Tibial nerve (tissue), 4 donors: ENCODE measurements at places on chromosomes 5 and 9. TPM values are rescaled to one million over a fixed set of nuclear protein-coding genes. Genes with fewer than 3 reads are reported as not detected.

GRCh38 chr5:135241536-135241935 lies 157.5 kb downstream of the MACROH2A1 start:
- H3K27ac ChIP-seq: no peak overlapping the region
- no peaks in the 10 kb centered on the region for H3K36me3 ChIP-seq
- no peaks in the 10 kb centered on the region for H3K4me1 ChIP-seq

GRCh38 chr5:56658972-56659371 lies 156.4 kb upstream of the MAP3K1 start:
- H3K27ac ChIP-seq: no peak overlapping the region
- H3K36me3 ChIP-seq: no peaks in the 10 kb centered on the region
- no peak overlapping the region for H3K4me3 ChIP-seq
- no peaks in the 10 kb centered on the region for H3K27me3 ChIP-seq
- no peaks in the 10 kb centered on the region for H3K4me1 ChIP-seq

- H3K4me1 ChIP-seq: no peaks in the 10 kb centered on the region
- DNase-seq: no peak
- H3K36me3 ChIP-seq: no peaks in the 10 kb centered on the region
- H3K27ac ChIP-seq: no peak overlapping the region
Measured at GRCh38 chr9:33404788-33405362, 2.5 kb upstream of the AQP7 start.

- DNase-seq: peak; percentile 63
- H3K27me3 ChIP-seq: no peaks in the 10 kb centered on the region
- no peak overlapping the region for H3K4me3 ChIP-seq
Measured at GRCh38 chr5:139104577-139105276, 93.4 kb downstream of the SIL1 start.

- H3K27me3 ChIP-seq: no peaks in the 10 kb centered on the region
- DNase-seq: no peak
- no peaks in the 10 kb centered on the region for H3K4me1 ChIP-seq
- no peak overlapping the region for H3K27ac ChIP-seq
- no peaks in the 10 kb centered on the region for H3K36me3 ChIP-seq
Measured at GRCh38 chr5:170623576-170624181, 119.9 kb downstream of the KCNIP1 start.

- no peaks in the 10 kb centered on the region for H3K36me3 ChIP-seq
- H3K4me3 ChIP-seq: no peak overlapping the region
- H3K27me3 ChIP-seq: no peaks in the 10 kb centered on the region
- H3K4me1 ChIP-seq: no peaks in the 10 kb centered on the region
Measured at GRCh38 chr9:19940811-19941535, 152.1 kb upstream of the SLC24A2 start.

- peaks cover 18% of the 10 kb centered on the region for H3K4me1 ChIP-seq
- peak overlapping the region; percentile 27 for H3K4me3 ChIP-seq
- peak overlapping the region; percentile 81 for H3K27ac ChIP-seq
- H3K36me3 ChIP-seq: no peaks in the 10 kb centered on the region
Measured at GRCh38 chr5:10724781-10725507, 36.1 kb downstream of the DAP start.

DNA sequence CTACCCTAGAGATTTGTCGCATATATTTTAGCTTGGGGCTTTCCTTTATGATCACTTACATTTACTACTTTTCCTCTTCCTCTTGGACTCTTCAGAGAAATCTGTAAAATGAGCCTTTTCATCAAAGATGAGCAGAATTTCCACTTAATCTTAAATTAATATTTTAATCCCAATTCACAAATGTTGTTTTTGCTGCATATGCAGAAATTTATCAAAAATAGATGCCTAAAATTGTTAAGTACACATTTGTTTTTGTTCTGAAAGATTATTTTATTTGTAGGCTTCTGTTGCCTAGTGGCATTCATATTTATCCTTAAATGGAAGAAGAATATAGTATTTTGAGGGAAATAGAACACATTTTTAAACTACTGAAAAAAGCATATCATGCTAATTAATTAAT lies 168.6 kb downstream of the CDH9 start:
- no peak overlapping the region for H3K4me3 ChIP-seq
- no peaks in the 10 kb centered on the region for H3K4me1 ChIP-seq
- no peak for DNase-seq
- no peaks in the 10 kb centered on the region for H3K27me3 ChIP-seq
- no peaks in the 10 kb centered on the region for H3K36me3 ChIP-seq

DNA sequence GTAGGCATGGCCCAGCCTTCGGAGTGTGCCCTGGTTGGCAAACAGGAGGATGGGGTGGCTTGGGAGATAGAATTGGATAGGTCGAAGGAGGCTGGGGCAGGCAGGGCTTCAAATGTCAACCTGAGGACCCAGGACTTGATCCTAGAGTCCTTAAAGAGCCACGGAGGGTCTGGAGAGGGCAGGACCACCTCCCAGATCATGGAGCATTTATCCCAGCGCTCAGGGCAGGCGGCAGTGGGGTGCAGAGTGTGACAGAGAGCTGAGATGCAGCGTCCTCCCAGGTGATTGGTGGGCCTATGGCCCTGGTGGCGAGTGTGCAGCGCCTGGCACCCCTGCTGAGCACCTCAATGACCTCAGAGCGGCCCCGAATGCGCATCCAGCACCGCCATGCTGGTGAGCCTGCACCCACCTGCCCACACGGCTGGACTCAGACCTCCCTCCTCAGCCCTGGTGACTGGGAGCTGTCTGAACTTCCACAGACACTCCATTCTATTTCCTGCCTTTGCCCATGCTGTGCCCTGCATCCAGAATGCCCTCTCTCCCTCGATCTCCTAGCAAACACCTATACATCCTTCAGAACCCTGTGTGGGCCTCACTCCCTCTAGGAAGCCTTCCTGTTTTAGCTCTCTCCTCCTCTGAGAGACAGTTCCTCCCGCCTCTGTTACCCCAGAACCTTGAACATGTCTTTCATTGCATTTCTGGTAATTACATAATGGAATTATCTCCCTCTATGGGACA lies 6.3 kb downstream of the ADGRD2 start:
- H3K36me3 ChIP-seq: no peaks in the 10 kb centered on the region
- no peak overlapping the region for H3K4me3 ChIP-seq
- H3K4me1 ChIP-seq: no peaks in the 10 kb centered on the region
- no peak for DNase-seq

DNA sequence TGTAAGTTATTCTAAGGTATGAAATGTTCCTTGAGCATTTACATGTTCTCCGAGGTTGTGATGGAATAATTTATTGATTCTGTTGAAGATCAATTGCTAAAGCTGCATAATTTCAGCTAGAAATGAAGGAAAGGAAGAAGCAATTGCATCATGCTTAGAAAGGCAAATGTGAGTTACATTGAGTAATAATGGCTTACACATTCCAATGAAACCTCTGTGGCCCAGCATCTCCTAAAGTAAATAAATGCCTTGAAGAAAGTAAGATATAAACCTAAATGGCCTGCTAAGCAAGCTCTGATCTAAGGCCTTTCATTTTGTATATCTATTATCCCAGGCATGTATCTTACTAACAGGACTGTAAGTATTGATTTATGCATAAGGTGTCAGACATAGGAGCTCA lies 677.3 kb upstream of the RGMB start:
- no peak overlapping the region for H3K27ac ChIP-seq
- DNase-seq: no peak
- H3K27me3 ChIP-seq: no peaks in the 10 kb centered on the region
- no peaks in the 10 kb centered on the region for H3K36me3 ChIP-seq

- no peak overlapping the region for H3K4me3 ChIP-seq
- H3K27ac ChIP-seq: no peak overlapping the region
- no peaks in the 10 kb centered on the region for H3K27me3 ChIP-seq
- H3K4me1 ChIP-seq: no peaks in the 10 kb centered on the region
Measured at GRCh38 chr5:146130440-146131045, 25.2 kb upstream of the PLAC8L1 start.

GRCh38 chr5:44225231-44226160 lies 163.7 kb downstream of the FGF10 start:
- DNase-seq: no peak
- no peak overlapping the region for H3K27ac ChIP-seq
- H3K4me1 ChIP-seq: no peaks in the 10 kb centered on the region
- no peaks in the 10 kb centered on the region for H3K27me3 ChIP-seq
- no peaks in the 10 kb centered on the region for H3K36me3 ChIP-seq
- H3K4me3 ChIP-seq: no peak overlapping the region

- H3K27me3 ChIP-seq: no peaks in the 10 kb centered on the region
- no peaks in the 10 kb centered on the region for H3K4me1 ChIP-seq
- no peak overlapping the region for H3K4me3 ChIP-seq
- no peak overlapping the region for H3K27ac ChIP-seq
Measured at GRCh38 chr5:132281856-132282614, 12.2 kb upstream of the SLC22A4 start.

GRCh38 chr5:69084903-69085302 lies 8.9 kb upstream of the SLC30A5 start:
- no peaks in the 10 kb centered on the region for H3K27me3 ChIP-seq
- H3K36me3 ChIP-seq: no peaks in the 10 kb centered on the region
- no peaks in the 10 kb centered on the region for H3K4me1 ChIP-seq

- no peak overlapping the region for H3K27ac ChIP-seq
- H3K4me3 ChIP-seq: no peak overlapping the region
- no peak for DNase-seq
Measured at GRCh38 chr5:2298781-2299180, 416.1 kb upstream of the IRX4 start.

DNA sequence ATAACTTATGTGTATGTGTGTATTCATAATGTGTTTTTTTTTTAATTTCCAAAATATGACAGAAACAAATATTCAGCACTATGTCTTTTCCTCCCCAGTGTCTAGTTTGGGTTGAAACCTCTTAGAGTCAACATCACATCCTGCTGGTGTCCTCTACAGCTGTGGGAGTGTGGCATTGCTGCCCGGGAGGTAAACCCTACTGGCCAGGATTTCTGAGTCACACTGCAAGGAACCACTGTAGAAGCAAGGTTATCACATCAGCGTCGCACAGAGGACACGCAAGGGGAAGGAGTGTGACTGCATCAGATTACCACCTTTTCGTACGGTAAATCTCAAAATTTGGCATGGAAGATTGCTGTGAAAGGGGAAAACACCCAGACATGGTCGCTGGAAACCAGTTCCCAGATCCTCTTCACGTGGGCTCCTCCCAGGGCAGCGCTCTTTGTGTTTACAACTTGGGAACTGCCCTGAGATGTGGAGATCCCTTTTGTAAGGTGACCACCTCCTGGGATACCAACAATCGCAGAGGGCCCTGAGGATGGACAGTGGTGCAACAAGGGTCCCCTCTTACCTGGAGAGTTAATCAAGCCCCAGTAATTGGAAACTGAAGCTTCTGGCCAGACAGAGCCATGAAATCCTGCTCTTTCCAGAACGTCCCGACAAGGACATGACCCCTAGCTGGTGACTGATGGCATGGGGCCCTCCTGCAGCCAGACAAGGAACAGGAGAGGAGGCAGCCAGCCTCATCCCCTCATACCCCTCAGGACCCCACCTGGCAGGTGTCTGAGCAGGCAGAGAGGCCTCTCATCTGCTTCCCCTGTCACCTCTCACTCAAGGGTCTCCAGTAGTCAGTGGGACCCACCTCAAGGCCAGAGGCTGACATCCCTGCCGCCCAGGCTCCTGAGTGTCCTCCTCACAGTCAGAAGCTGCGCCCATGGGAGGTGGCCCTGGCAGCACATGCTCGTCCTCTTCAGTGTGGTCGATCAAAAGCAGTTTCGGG lies 194.7 kb downstream of the MED10 start:
- H3K27ac ChIP-seq: no peak overlapping the region
- H3K27me3 ChIP-seq: no peaks in the 10 kb centered on the region
- no peaks in the 10 kb centered on the region for H3K36me3 ChIP-seq
- no peak overlapping the region for H3K4me3 ChIP-seq

GRCh38 chr5:61840361-61840760 lies 465.6 kb upstream of the KIF2A start:
- no peak for DNase-seq
- no peaks in the 10 kb centered on the region for H3K36me3 ChIP-seq
- H3K27ac ChIP-seq: no peak overlapping the region
- no peaks in the 10 kb centered on the region for H3K4me1 ChIP-seq
- no peaks in the 10 kb centered on the region for H3K27me3 ChIP-seq
- H3K4me3 ChIP-seq: no peak overlapping the region

DNA sequence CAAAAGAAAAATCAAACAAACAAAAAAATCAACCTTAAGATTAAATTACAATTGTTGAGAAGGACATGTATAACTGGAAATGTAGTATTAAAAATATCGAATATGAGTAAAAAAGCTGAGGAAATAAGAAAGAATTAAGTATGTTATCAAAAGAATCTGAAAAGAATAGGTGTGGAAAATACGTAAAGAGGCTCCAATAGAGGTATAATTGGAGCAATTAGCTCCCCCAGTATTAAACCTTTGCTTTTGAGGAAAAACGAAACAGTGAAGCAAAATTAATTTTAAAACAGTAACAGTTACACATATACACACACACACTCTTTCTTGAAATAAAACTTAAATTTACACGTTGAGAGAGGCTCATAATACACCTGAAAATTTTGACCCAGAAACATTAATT lies 578.7 kb upstream of the ADAMTS16 start:
- H3K36me3 ChIP-seq: no peaks in the 10 kb centered on the region
- no peak overlapping the region for H3K27ac ChIP-seq
- H3K4me1 ChIP-seq: no peaks in the 10 kb centered on the region
- H3K27me3 ChIP-seq: no peaks in the 10 kb centered on the region

- no peaks in the 10 kb centered on the region for H3K4me1 ChIP-seq
- no peak overlapping the region for H3K4me3 ChIP-seq
- H3K36me3 ChIP-seq: no peaks in the 10 kb centered on the region
- DNase-seq: peak; percentile 88
- no peak overlapping the region for H3K27ac ChIP-seq
Measured at GRCh38 chr9:95167998-95168397, 149.5 kb downstream of the FANCC start.

DNA sequence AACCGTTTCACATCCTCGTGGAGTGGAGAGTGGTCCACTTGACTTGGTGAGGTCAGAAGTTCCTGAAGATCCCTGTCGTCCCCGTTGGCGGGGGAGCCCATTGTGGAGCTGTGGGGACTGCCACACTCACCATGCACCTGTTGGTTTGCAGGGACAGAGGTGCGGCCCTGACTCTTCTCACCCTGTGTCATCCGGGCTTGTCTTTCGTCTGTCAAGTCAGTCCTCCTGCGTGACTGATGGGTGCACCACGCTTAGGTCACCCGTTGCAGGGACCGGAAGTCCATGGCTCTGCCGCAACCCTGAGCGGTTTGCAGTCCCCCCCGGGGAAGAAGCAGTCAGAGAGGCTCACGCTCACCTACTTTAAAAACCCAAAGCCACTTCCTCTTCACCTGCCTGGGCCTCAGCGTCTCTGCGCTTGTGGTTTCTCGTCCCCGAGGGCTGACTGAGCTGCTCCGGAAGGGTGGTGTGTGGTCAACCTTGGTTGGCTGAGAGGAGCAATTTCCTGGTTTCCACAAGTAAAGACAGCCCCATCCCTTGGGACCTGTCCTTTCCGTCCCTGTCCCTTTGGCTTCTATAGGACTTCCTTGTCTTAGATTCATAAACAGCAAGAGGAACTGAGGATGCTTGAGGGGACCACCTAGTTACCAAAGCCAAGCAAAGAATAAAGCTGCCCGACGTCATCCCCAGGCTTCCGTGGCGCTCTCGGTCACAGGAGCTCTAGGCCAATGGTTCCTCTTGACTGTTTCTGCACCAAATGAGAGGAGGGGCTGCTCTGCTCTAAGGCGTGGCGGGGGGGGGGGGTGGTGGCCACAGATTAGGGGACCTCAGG lies 53.2 kb downstream of the USP20 start:
- no peaks in the 10 kb centered on the region for H3K27me3 ChIP-seq
- H3K4me1 ChIP-seq: no peaks in the 10 kb centered on the region
- no peak overlapping the region for H3K4me3 ChIP-seq
- no peak for DNase-seq
- H3K27ac ChIP-seq: peak overlapping the region; percentile 88
- peaks cover 26% of the 10 kb centered on the region for H3K36me3 ChIP-seq

The CD72 gene
- total RNA-seq: 6.0 TPM

The MLANA gene
- total RNA-seq: not detected

The LHX3 gene
- not detected for total RNA-seq

The ZSWIM6 gene
- total RNA-seq: 14.7 TPM

The SLC6A3 gene
- not detected for total RNA-seq

The OR1J2 gene
- total RNA-seq: not detected

The BRINP1 gene
- not detected for total RNA-seq

The SLC36A3 gene
- total RNA-seq: not detected

The SH2D3C gene
- 18.9 TPM for total RNA-seq

The TMEM171 gene
- not detected for total RNA-seq
